Activated CD8-positive, alpha-beta memory T cell treated with anti-CD3 and anti-CD28 coated beads for 36 hours (primary cell): ENCODE measurements at places on chromosomes 11 and 22. TPM values are rescaled to one million over a fixed set of nuclear protein-coding genes. Genes with fewer than 3 reads are reported as not detected.

PKDREJ gene
- not detected for total RNA-seq

KCNK4 gene
- total RNA-seq, result not detected

FAM83F gene
- total RNA-seq, result 0.46 TPM

HEPACAM gene
- not detected for total RNA-seq

TIMP3 gene
- total RNA-seq, result 0.32 TPM

ART5 gene
- not detected for total RNA-seq

NLRP14 gene
- total RNA-seq, result not detected

HTR3B gene
- not detected for total RNA-seq

FOLR1 gene
- not detected for total RNA-seq

F2 gene
- not detected for total RNA-seq

PPFIBP2 gene
- total RNA-seq, result 5.7 TPM

SLC6A5 gene
- total RNA-seq, result not detected

LDHAL6A gene
- total RNA-seq, result not detected

LAYN gene
- total RNA-seq, result 4.7 TPM

PVALB gene
- not detected for total RNA-seq

DEFB131B gene
- not detected for total RNA-seq

SAA1 gene
- total RNA-seq, result not detected

TCN1 gene
- total RNA-seq, result not detected

NCR3LG1 gene
- 6.5 TPM for total RNA-seq

PLAAT5 gene
- total RNA-seq, result 0.25 TPM

SLC22A9 gene
- total RNA-seq, result not detected

CAVIN3 gene
- 45.3 TPM for total RNA-seq
